Activated CD8-positive, alpha-beta T cell treated with anti-CD3 and anti-CD28 coated beads, Interleukin-2, amount 10 ng/mL, durations not matched to agents 7 days and 5 days (primary cell): ENCODE measurements at places on chromosomes 6 and 20.

DNA sequence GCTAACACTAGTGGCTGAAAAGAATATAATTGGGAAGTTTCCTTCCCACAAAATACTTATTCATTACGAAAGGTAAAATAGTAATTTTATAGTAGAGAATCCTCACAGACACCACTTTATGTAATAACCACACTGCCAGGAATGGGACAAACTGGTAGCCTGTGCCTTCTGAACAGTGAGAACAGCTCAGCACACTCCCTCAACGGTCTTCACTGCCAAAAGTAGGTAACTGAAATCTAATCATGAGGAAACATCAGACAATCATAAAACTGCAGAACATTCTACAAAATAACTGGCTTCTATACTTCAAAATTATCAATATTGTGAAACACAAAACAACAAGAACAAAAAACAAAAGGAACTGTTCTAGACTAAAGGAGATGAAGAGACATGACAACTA is 44.1 kb downstream of the NUP153 start:
- no peak for DNase-seq

- DNase-seq: no peak
Observed at GRCh38 chr20:37680420-37680819, 13.4 kb upstream of the CTNNBL1 start.

GRCh38 chr20:57947421-57948179 is 237.8 kb upstream of the PMEPA1 start:
- DNase-seq: no peak

GRCh38 chr6:159334068-159334467 is 164.9 kb downstream of the FNDC1 start:
- DNase-seq: no peak

DNA sequence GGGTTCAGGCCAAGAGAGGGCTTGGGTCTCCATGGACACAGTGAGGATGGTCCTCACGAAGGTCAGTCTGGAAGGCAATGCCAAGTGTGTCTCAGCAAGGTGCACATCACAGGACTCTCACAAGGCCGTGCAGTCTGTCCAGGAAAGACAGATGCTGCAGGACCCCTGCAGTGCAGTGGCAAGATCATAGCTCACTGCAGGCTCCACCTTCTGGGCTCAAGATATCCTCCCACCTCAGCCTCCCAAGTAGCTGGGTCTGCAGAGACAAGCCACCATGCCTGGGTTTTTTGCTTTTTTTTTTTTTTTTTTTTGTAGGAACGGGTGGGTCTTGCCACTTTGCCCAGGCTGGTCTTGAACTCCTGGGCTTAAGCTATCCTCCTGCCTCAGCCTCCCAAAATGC is 26.4 kb downstream of the ZMYND8 start:
- no peak for DNase-seq

- no peak for DNase-seq
Observed at GRCh38 chr20:8361006-8361652, 229.1 kb downstream of the PLCB1 start.

- no peak for DNase-seq
Observed at GRCh38 chr20:53866794-53867740, 203.3 kb downstream of the BCAS1 start.

- DNase-seq: no peak
Observed at GRCh38 chr6:159878341-159878740, 12.4 kb upstream of the MAS1 start.

DNA sequence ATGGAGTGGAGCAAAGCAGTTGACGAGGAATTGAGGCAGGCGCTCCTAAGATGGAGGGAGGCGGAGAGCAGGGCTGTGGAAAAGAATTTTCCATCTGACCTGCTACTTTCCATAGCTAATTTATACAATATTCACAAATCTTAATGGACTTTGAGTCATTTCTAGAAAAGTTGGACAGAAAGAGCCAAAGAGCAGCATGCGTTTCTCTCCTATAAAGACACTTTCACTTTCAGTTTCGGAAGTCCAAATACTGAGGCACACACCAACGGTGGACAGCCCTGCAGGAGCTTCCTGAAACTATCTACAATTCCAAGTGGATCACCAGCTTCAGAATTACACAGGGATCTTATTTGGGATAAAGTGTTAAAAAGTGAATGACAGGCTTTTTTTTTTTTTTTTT is 43.5 kb downstream of the PANK2 start:
- DNase-seq: no peak
